ENCODE measurements at places on chromosomes 7 and 10.

GRCh38 chr10:73653701-73654100 is 2.1 kb downstream of the SYNPO2L start:
- DNase-seq: peak; percentile 42

DNA sequence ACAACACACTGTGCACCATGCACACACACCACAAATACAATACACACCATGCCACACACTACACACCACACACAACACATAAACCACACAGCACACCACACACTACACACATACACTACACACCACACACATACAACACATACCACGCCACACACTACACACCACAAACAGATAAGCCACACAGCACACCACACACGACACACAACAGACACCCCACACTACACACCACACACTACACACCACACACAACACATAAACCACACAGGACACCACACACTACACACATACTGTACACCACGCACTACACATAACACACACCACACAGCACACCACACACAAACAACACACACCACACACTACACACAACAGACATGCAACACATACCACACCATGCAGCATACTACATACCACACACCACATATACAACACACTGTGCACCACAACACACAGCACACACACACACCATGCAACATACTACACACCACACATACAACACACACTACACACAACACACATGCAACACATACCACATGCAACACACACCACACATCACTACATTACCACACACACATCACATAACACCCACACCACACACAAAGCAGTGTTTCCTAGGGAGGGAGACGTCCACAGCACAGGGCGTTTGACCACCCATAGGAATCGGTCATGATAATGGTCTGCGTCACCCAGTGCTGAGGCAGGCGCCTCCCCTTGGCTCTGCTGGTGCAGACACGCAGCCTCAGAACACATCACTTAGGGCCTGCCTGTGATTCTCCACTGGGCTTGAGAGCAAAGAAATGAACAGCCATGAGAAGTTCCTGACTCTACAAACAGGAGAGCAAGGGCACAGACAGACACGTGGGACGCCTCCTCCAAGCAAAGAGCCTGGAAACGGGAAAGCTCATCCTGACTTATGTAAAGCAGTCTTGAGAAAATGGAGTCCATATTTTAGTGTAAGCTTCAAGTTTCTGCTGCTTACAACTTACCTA is 458.3 kb downstream of the PTPRN2 start:
- DNase-seq: no peak

- peak; percentile 55 for DNase-seq
These were observed 182.9 kb downstream of the BMPER start for GRCh38 chr7:34087892-34088891.

DNA sequence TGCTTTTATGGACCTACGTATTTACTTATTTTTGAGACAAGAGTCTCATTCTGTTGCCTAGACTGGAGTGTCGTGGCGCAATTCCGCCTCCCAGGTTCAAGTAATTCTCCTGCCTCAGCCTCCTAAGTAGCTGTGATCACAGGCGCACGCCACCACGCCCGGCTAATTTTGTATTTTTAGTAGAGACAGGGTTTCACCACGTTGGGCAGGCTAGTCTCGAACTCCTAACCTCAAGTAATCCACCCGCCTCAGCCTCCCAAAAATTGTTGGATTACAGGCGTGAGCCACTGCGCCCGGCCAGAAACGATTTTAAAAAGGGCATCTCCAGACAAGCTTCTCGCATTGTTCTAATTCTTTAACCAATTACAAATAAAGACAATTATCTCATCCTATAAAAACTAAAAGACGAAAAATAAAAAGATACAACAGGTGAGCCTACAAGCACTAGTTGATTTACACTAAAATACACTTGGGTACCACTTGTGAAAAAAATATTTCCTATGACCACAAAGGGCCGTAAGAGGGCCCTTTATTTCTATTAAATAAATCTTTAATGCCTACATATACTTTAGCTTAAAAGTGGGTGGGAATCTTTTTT is 2.4 kb downstream of the TRA2A start:
- no peak for DNase-seq

GRCh38 chr10:57946833-57947232 is 320.9 kb downstream of the IPMK start:
- no peak for DNase-seq

- no peak for DNase-seq
These were observed 128.8 kb downstream of the ZMIZ1 start for GRCh38 chr10:79197558-79197957.

GRCh38 chr10:28663576-28664368 is 13.5 kb upstream of the BAMBI start:
- peak; percentile 78 for DNase-seq

DNA sequence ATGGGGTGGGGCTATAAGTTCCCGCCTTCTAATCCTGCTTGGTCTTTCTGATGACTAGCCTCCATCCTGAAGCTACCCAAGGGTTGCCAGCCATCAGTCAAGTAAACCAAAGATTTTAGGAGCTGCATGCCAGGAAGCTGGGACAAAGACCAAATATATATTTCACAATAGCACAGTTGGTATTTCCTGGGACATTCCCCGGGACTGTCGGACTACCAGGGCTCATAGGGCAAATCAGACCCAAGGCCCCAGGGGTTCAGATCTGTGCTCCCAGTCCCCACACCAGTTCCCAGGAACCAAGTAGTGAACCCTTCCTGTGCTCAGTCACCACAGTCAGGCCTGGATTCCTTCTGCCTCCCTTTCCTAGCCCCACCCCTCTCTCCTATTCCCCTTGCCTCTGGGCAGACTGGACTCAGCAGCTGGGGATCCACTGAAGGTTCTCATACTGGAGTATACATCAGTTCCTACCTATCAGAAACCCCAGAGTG is 5.7 kb upstream of the CXCL12 start:
- no peak for DNase-seq

- DNase-seq: no peak
These were observed 130.0 kb downstream of the PLXDC2 start for GRCh38 chr10:19946245-19946644.

- no peak for DNase-seq
These were observed 400.0 kb downstream of the PTPRN2 start for GRCh38 chr7:158187694-158187994.

GRCh38 chr7:150716939-150717338 is 526 bp downstream of the GIMAP1 start:
- DNase-seq: no peak

DNA sequence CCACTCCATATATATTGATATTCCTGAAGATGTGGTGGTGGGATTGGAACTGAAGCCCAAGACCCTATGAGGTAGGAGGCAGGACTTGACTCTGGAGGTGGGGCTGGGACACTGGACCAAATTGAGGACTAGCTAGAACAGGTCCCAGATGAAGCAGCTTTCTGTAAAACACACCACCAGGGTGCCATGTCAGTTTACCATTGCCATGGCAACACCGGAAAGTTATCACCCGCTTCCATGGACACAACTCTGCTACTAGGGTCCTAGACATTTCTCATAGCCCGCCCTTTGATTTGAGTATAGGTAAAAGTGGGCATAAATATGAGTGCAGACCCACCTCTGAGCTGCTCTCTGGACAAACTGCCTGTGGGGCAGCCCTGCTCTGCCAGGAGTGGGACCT is 490.5 kb upstream of the PFKP start:
- no peak for DNase-seq

DNA sequence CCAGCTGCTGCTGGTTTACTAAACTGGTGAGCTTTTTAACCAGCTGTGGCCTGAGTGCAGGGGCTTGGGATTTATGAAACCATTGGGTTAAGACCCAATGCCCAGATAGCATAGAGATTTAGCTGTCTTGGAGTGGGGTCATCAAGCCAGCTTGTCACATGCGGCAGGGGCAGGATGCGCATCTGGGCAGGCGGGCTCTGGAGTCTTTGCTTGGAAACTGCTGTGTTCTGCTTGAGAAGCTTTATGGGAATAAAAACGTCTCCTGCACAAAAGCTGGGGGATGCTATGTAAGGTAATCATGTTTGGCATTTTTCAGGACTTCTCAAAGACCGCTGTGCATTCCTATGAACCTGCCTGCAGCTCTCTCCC is 136.3 kb downstream of the MAPK8 start:
- no peak for DNase-seq

DNA sequence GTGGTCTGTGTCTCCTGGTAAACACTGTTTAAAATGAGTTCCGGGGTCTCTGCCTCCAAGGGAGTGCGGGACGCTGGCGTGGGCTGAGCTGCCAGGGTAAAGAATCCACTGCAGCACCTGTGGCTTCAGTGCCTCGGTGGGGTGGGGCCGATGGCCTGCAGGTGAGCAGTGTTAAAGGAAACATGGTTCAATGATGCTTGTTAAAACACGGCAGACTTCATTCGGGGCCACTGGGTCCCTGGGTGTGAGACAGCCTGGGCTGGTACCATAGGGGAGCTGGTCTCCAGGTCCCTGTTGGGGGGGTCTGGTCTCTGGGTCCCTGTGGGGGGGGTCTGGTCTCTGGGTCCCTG is 24.9 kb upstream of the KNDC1 start:
- DNase-seq: no peak

- peak; percentile 69 for DNase-seq
These were observed 4.2 kb downstream of the AHR start for GRCh38 chr7:17302575-17303142.

DNA sequence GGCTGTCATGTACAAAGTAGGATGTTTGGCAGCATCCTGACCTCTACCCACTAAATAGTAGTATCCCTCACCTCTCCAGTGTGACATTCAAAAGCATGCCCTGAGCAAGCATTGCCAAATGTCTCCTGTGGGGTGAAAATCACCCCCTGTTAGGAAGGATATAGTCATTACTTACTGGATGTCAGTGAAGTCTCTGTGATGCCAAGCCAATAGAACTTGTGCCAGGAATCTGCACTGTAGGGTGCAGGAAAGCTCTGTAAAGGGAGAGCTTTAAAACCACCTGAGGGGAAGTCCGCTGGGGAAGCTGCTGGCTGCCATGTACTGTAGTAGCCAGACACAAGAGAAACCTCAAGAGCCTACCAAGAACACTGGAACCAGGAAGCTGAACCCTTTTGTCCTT is 170.7 kb upstream of the DKK1 start:
- DNase-seq: no peak
